ENCODE measurements at places on chromosomes 13 and 19. TPM values are rescaled to one million over a fixed set of nuclear protein-coding genes. Genes with fewer than 3 reads are reported as not detected.
A peak's percentile ranks its signal among the peaks of the same experiment; 100 is the strongest.

ZNF441 gene
- 6.4 TPM for total RNA-seq

DNA sequence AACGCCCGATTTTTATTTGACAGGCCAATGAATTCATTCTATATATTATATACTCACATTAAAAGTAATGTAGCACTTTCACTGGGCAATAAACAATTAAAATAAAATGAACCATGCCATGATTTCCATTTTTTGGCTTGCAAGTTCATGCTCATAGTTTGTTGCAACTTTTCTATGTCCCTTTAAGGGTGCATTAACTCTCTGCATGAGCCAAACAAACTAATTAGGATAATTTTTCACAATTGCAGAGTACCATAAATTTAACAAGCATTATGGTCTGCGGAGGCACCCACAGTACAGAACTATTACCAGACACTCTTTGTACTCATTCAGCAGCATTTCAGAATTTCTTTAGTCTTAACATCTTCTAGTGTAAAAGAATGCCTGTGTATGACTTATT is 1.4 kb downstream of the LHFPL6 start:
- DNase-seq = no peak

DNA sequence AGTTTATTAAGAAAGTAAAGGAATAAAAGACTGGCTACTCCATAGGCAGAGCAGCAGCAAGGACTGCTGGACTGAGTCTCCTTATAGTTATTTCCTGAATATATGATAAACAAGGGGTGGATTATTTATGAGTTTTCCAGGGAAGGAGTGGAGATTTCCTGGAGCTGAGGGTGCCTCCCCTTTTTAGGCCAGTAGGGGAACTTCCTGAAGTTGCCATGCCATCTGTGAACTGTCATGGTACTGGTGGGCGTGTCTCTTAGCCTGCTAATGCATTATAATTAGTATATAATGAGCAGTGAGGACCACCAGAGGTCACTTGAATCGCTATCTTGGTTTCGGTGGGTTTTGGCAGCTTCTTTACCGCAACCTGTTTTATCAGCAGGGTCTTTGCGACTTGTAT is 13.5 kb downstream of the ZSCAN5A start:
- DNase-seq = no peak

DNA sequence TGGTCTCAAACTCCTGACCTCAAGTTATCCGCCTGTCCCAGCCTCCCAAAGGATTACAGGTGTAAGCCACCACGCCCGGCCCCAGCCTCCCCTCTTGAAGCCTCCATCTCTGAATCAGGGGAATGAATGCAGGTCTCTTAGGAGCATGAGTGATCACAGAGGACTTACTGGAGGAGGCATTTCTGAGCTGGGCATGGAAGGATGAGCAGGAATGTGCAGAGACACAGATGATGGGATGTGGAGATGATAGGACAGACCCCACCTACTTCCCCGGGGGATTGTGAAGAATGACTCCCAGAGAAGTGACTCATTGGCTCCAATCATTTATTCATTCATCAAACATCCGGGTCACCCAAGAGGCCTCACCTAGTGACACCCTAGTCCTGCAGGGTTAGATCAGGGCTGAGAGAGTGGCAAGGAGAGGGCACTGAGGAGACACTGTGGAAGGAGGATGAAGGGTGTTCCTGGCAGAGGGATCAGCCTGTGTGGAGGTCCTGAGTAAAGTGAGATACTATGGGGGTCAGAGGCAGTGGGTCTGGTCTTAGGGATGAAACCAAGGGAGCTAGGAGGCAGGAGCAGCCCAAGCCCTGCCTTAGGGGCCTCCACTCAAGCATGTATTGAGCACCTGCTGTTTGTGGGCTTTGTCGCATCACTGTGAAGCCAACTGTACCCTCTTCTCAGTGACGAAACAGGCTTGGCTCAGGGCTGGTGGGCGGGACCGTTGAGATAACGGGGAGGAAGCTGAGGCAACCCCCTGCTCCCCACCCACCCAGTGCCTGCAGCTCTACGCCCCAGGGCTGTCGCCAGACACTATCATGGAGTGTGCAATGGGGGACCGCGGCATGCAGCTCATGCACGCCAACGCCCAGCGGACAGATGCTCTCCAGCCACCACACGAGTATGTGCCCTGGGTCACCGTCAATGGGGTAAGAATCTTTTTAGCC is 3.0 kb downstream of the IFI30 start:
- peak; percentile 48 for DNase-seq

- DNase-seq = no peak
Observed at GRCh38 chr13:24709186-24709913, 29.1 kb downstream of the ATP12A start.

CKM gene
- not detected for total RNA-seq

GRCh38 chr19:9917321-9917720 is 19.0 kb downstream of the OLFM2 start:
- DNase-seq = peak; percentile 27

DNA sequence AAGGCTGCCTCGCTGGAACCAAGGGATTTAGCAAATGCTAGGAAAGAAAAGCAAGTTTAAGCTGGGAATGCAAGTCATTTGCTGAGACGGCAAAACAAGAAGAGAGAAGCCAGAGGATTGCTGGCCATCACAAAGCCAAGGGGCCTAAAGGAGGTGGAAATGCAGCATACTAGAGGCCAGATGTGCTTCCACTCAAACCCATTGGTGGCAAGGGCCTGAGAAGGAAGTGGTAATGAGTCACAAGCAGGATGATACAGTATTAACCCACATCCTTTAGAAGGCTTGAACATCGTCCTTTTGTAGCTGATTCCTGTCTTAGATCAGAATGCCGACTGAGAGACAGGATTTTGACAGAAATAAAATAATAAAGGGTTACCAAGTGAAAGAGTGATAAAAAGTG is 68.2 kb downstream of the ITGBL1 start:
- no peak for DNase-seq

GRCh38 chr13:41289463-41289881 is 21.6 kb upstream of the NAA16 start:
- no peak for DNase-seq

DNA sequence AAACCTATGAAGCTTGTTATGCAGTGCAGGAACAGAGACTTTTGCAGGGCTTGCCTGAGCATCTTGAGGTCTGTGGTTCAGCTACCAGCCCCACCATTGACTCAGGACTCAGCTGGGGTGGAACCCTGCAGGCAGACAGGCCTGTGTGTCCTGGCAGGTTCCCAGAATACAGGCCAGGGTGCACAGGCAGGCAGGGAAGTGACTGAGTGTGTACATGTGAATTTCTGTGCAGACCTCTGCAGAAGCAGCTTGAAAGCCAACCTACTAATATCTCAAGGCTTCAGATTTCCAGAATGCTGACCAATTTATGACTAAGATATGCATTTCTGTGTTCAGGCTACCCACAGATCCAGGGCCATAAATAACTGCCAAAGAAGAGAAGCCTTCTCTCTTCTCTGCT is 254.4 kb downstream of the DLEU7 start:
- no peak for DNase-seq

GRCh38 chr13:79245937-79246577 is 160.0 kb downstream of the RBM26 start:
- no peak for DNase-seq

- DNase-seq = no peak
Observed at GRCh38 chr13:114151565-114152284, 19.3 kb upstream of the RASA3 start.

GRCh38 chr13:109159650-109160309 is 530.4 kb downstream of the MYO16 start:
- DNase-seq = no peak

DNA sequence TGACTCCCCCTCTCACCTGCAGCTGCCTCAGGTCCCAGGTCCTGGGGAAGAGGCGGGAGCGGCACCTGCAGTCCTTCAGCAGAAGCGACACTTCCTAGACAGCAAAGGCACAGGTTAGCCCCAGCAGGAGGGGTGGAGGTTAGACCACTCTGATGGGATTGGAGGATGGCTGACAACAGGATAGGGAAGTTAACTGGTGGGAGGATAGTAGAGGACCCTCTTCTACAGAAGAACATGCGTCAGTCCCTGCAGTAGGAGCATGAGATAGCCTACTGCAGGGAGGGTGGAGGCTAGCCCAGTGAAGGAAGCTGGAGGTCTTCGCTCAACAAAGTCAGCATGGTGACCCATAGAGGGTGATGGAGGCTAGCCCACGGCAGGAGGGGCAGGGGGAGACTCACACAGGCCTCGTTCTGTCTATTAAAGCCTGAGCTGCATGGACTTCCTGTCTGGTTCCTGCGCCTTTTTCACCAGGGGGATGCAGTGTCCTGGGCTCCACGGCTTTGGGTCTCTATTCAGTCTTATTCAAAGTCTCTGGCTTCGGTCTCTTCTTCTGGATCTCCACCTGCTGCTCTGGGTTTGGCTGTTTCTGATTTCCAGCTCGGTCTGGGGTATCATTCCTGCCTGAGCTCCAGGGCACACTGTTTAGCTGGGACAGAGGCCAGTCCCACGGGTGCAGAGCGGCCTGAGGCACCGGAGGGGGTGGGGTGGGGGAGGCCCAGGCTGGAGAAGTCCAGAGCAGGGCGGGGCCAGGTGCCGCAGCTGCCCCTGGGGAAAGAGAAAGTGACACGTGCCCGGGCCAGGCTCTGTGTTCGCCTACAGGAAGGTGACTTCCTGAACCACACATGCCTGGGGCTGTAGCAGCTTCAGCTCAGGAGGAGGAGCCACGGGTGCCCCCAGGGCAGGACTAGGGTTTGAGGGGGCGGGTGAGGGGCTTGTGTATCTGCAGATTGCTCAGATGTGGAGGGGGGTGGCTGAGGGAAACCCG is 7.3 kb downstream of the IFNL3 start:
- DNase-seq = peak; percentile 89

ZNF560 gene
- total RNA-seq = not detected

DNA sequence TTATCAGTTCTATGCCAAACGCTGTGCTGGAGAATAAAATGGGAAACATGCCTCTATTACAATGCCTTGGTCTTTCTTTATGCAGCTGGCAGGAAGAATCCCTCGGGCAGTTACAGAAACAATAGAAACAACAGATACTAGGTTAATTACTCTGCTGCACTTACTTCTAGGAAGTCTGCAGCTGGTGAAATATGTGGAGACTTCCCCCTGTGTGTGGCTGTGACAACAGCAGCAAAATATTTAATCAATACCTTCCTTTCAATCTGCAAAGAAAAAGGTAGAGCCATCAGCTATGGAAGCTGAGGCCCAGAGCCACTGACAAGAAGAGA is 9.9 kb downstream of the STOML3 start:
- DNase-seq = no peak

ZNF610 gene
- total RNA-seq = 3.5 TPM

GRCh38 chr13:40146063-40146462 is 490.6 kb downstream of the COG6 start:
- DNase-seq = no peak

- DNase-seq = no peak
Observed at GRCh38 chr13:77548594-77548993, 13.1 kb downstream of the SCEL start.

DNA sequence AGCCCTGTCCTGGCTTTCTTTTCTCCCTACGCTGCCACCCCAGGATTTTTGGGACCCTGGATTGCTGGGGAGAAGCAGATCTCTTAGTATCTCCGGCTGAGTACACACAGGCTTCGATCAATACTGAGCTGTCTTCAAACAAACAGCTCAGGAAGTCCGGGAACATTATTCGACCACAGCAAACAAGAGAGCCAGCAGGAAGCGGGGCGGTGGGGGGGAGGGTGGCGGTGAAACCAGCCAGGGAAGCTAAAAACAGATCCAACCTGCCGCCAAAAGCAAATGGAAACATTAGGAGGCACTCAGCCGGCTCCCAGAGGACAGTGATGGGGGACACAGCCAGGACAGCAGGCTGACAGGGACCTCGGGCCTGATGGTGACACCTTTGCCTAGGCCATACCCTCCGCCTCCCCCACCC is 12.2 kb upstream of the BCAM start:
- DNase-seq = no peak

CD37 gene
- 63.5 TPM for total RNA-seq

GRCh38 chr13:21106089-21106488 is 44.7 kb upstream of the LATS2 start:
- DNase-seq = no peak

- DNase-seq = no peak
Observed at GRCh38 chr13:98487016-98487415, 89.9 kb downstream of the STK24 start.

- DNase-seq = peak; percentile 66
Observed at GRCh38 chr19:39110263-39110967, 15.2 kb upstream of the PAK4 start.

MBD3L3 gene
- not detected for total RNA-seq

DNA sequence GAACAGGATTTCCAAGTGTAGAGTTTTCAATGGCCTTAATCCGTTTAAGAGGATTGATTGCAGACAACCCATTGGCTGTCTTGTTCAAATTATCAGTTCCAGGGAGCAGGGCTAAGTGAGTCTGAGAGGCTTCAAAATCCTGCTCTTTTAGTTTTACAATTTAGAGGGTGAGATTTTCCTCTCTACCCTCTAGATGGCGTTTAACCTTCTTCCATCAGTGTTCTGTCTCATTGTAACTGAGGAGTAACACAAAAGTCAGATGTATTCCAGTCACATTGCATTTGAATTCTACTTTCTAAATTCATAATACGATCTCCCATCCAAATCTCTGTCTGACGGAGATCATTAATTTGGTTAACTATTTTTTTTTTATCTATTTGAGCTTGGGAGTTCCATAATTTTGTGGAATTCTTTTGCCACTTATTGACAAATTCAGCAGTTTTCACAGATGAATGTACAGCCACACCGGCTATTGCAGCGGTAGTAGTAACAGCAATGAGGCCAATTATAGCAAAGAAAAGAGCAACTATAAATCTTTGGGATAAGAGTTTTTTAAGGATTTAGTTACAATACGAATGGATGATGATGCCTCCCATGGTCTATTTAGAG is 7.8 kb upstream of the C19orf84 start:
- DNase-seq = no peak

GRCh38 chr13:77752512-77753069 is 55.1 kb downstream of the SLAIN1 start:
- DNase-seq = no peak

GRCh38 chr13:67130444-67130843 is 99.7 kb downstream of the PCDH9 start:
- no peak for DNase-seq

DNA sequence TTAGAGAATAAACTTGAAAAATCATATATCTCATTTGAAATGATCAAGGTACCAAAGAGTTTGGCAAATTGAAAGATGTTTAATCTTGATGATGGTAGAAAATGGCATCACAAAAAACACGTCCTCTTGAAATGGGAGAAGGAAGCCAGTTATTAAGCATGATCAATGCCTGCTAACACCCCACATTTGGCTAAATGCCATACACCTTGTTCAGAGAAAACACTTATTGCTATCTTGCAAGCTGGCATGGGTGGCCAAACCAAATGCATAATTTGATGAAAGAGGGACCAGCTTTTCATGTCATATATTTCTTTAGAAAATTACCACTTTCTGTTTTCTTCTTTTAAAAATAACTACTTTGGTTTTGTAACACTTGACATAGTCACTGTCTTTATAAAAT is 141.3 kb downstream of the ZAR1L start:
- DNase-seq = no peak

- DNase-seq = no peak
Observed at GRCh38 chr13:78137404-78138142, 218.9 kb upstream of the EDNRB start.

GRCh38 chr13:45055902-45056648 is 64.2 kb upstream of the GTF2F2 start:
- no peak for DNase-seq

PEG3 gene
- total RNA-seq = 2.6 TPM

- no peak for DNase-seq
Observed at GRCh38 chr13:35884211-35884760, 246.9 kb downstream of the DCLK1 start.

All from upper lobe of left lung (tissue), 6 donors.